ENCODE measurements at places on chromosomes 4 and X. TPM values are rescaled to one million over a fixed set of nuclear protein-coding genes. Genes with fewer than 3 reads are reported as not detected.

The DCAF12L2 gene
- 1.3 TPM for total RNA-seq

The SCOC gene
- total RNA-seq: 74.2 TPM

The FHL1 gene
- 1,402 TPM for total RNA-seq

DNA sequence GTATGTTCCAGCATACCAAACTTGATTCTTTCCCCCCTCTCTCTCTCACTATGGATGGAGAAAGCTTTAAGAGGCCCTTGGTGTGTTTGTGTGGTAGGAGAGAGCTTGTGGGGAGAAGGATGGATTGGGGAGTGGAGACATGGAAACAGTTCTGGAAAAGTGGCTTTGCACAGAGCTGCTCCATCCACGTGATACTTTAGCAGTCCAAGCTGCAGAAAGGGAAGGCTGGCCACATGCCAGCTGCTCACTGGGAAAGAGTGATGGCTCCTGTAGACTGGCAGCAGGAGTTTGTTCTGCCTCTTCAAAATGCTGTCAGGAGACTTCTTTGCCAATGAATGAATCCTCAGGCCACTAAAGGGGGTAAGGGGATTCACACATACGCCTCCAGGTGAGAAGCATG, 21.7 kb upstream of the SEC24B start:
- no peak overlapping the region for H3K4me3 ChIP-seq
- H3K27me3 ChIP-seq: no peaks in the 10 kb centered on the region
- no peaks in the 10 kb centered on the region for H3K36me3 ChIP-seq
- H3K27ac ChIP-seq: no peak overlapping the region
- no peaks in the 10 kb centered on the region for H3K4me1 ChIP-seq

- no peak overlapping the region for H3K4me3 ChIP-seq
- no peaks in the 10 kb centered on the region for H3K4me1 ChIP-seq
- H3K27me3 ChIP-seq: peaks cover 6% of the 10 kb centered on the region
These were observed 45.7 kb downstream of the C4orf50 start for GRCh38 chr4:5972571-5972970.

GRCh38 chr4:121139533-121140222, 24.4 kb downstream of the TNIP3 start:
- no peaks in the 10 kb centered on the region for H3K27me3 ChIP-seq
- no peak overlapping the region for H3K27ac ChIP-seq
- no peak overlapping the region for H3K4me3 ChIP-seq
- no peaks in the 10 kb centered on the region for H3K36me3 ChIP-seq
- H3K4me1 ChIP-seq: no peaks in the 10 kb centered on the region
- DNase-seq: no peak

All from sigmoid colon (tissue), 7 donors.